ENCODE measurements at places on chromosomes 6 and 20.

DNA sequence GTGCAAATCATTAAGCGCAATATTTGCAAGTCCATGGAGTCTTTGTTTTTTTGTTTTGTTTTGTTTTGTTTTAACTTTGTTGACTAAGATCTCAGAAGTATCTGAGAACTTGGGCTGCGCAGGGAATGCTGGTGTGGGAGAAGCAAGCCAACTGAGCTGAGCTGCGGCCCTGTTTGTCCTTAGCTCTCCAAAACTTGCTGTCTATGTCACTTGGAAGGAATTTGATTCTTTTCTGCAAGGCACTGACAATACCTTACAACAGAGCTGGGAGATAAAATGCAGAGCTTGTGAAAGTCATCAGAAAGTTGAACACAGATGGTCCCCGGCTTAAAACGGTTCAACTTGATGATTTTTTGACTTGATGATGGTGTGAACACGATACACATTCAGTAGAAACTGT is 5.4 kb downstream of the SLC22A23 start:
- no peak for DNase-seq

- DNase-seq, result no peak
Observed at GRCh38 chr20:53412577-53413185, 181.0 kb downstream of the ZNF217 start.

- DNase-seq, result no peak
Observed at GRCh38 chr6:103797738-103798137, 1062.0 kb downstream of the HACE1 start.

DNA sequence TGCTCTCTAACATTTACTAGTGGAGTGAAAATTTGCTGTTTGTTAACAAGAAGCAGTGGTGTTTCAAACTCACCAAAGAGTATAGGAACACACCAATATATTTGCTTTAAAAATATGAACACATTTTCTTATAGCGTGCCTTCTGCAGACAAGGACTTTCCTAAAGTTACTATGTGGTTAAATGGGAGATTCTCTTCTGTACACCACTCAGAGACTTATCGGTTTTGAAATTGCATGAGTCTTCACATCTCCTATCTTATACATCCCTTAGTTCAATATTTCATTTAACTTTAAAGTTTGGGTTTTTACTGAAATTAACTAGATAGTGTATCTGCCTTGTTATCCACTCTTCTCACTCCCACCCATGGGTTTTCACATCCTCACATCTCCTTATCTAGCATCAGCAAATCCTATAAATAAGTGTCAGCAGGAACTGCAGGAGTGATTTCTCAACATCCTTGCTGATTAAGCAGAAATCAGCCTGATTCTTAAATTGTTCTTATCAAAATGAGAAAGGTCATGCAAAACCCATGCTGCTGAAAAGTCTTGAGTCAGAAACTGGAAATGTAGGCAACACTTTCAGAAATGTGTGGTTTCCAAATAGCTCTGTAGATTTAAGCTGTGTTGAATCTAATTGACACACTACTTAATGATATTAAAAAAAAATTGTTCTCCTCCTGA is 1075.6 kb upstream of the GJE1 start:
- DNase-seq, result no peak

- DNase-seq, result no peak
Observed at GRCh38 chr20:9368893-9369292, 145.5 kb upstream of the LAMP5 start.
